ENCODE measurements at places on chromosomes 5 and 9.

DNA sequence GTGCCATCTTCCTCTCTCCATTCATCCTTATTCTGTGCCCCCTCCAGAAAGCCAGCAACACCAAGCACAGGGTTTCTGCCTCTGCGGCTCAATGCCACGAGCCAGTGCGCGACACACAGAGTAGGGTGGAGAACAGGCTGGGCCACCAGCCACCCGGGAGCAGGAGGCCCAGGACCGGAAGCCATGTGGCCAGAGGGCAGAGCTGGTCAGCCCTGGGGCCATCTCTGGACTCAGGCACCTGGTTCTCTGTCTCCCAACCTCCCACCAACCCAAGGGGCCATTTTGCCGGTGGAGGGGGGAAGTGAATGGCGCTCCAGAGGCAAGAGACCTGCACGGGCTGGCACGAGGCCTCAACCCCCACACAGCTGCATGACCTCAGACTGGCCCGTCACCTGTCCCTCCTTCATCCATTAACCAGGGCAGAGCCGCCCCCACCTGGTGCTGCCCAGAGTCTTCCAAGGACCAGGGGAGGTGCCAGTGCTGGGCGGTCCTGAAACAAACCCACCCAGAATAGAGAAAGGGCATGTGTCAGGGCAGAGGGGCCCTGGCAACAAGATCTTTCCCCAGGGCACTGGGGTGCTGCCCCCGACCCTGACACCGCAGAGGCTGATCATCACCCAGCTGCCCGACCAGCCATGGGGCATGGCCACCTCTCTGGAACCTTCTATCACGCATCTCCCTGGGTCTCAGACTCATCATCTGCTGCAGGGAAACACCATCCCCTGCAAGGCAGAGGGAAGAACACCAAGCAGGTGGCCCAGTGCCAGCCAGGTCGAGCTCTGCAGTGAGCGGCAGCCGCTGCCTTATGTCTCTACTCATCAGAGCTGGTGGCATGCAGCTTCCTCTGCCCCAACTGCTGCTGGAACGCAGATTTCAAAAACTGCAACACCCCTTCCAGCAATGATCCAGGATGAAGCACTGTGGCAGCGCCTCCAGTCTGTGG is 11.9 kb downstream of the VAV2 start:
- no peak for DNase-seq

GRCh38 chr5:54480296-54480695 is 24.8 kb downstream of the HSPB3 start:
- no peak for DNase-seq

DNA sequence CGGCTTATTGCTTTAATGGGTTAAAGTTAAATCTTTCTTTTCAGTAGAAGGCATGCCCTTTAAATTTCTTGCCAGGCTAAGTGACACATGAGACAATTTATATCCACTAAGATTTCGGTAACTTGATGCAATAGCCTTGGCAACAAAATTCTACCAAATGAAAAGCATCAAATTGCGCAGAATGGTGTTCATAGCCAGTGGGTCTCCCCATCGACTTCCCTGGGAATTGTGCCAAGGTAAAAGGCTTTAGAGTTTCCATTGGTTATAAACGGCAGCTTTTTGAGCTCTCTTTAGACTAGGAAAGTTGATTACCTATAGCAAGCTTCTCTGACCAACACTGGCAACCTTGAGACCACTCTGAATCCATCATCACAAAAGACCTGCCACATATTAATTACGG is 358.4 kb downstream of the ARRDC3 start:
- DNase-seq: no peak

GRCh38 chr9:137494104-137494544 is 35.0 kb upstream of the NSMF start:
- no peak for DNase-seq

GRCh38 chr5:166178411-166179080 is 2112.9 kb upstream of the WWC1 start:
- DNase-seq: no peak

DNA sequence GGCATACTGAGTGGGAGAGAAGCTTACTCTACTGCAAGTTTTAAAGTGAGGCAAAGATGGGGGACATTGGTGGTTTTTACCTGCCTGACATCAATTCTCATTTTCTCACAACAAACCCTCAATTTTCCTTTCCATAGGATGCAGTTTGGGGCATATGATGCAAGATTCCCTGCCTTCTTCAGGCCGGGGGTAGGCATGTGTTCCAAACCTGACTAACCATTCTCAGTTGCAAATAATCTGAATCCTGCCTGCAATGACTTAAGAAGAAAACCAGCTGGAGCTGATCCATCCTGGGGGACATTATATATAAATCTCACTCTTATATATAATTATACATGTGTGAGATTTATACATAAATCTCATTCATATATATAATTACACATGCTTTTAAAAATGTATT is 223.6 kb upstream of the EFNA5 start:
- DNase-seq: no peak

DNA sequence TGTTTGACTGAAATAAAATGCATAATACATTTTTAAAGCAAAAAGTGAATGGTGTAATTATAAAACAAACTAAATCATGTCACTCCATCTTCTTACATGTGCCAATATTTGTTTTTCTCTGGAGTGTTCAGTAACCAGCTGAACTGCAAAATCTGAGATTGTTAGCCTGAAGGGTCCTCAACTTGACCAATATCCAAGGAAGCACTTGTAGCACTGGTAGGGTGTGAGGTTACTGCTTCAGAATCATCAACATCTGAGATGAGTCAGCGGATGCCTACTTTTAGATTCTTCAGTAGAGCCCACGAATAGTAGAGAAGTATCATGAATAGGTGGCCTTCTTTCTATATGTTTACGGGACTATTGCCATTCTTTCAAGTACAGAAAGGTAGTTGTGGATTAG is 226.7 kb downstream of the TLE4 start:
- DNase-seq: no peak

DNA sequence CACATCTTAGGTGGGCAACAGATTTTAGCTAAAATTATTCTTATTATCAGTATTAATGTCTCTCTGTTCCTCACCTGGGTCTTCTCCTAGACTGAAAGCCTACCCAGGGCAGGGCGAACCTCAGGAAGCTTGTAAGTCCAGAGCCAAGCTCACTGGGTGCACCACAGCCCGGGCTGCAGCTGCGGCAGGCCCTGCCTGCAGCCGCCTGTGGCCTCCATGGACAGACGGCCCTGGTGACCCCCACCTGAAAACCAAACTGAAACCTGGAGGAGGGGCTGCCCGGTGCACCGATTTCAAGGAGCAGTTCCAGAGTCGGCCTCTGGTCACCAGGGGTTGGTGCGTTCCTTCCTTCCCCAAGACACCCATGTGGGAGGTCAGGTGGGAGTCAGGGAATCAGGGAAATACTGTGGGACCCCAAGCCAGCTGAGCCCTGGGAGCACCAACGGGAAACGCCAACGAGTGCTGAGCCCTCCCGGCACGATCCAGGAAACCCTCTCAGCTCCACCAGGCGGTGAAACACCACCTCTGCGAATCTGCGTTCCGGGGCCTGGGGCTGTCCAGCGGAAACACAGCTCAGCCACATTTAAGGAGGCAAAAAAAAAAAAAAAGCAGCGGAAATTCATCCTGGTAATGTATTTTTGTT is 68.6 kb upstream of the PPP1R26 start:
- DNase-seq: no peak

DNA sequence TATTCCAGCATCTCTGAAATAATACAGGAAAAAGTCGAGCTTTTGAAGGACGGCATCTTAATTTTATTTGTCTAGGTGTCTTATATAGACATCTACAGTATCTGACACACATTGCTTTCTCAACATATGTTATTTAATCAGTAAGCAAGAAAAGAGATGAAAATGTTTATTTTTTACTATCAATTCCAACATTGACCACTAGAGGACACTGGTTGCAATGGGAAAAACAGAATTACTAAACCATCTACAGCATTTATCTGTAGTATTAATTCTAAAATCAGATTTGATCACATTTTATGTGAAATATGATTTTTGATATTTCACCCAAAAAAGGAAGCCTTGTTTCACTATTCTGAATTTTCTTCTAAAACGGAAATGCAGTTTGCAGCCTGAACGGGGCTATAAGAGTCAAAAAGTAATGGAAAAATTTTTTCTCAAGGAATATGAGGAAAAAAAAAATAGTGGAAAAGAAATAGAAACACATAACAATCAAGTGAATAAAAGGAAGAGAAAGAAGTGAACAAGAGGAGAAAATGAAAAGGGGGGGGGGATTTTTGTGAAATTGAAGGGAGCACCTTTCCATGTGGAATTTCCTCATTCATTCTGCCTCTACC is 98.6 kb downstream of the OSTF1 start:
- no peak for DNase-seq

GRCh38 chr5:141402553-141403243 is at the start of gene PCDHGA9:
PCDHGA9 (plus strand) TSS chr5:141402778; CDS start chr5:141402953, 175 bp downstream.
- no peak for DNase-seq

DNA sequence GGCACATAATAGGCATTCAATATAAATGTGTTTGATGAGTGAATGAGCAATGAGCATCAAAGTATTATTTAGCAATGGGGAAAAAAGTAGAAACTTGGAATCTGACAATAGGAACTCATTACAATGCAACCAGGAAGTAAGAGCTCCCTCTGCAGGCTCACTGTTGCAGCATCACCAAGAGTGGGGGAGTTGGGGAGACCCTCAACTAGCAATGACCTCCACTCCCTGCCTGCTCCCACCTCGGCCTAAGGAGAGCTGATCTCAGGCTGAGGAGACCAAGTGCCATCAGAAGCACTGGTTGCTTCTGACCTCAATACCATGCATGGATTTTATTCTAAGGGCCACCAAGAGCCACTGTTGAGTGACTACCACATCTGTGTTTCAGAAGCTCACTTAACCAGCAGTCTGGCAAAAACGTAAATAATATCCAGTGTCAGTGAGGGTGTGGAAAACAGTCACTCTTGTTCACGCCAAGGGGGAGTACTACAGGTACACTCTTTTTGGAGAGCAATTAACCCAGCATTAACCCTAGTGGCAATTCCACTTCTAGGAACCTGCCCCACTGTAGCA is 8.0 kb downstream of the VDAC1 start:
- no peak for DNase-seq

GRCh38 chr5:129830288-129830687 is 74.0 kb upstream of the CHSY3 start:
- DNase-seq: no peak

- no peak for DNase-seq
These were observed 166.9 kb upstream of the KLF9 start for GRCh38 chr9:70581214-70581954.

- DNase-seq: no peak
These were observed 21.7 kb upstream of the MVB12B start for GRCh38 chr9:126304971-126305320.

DNA sequence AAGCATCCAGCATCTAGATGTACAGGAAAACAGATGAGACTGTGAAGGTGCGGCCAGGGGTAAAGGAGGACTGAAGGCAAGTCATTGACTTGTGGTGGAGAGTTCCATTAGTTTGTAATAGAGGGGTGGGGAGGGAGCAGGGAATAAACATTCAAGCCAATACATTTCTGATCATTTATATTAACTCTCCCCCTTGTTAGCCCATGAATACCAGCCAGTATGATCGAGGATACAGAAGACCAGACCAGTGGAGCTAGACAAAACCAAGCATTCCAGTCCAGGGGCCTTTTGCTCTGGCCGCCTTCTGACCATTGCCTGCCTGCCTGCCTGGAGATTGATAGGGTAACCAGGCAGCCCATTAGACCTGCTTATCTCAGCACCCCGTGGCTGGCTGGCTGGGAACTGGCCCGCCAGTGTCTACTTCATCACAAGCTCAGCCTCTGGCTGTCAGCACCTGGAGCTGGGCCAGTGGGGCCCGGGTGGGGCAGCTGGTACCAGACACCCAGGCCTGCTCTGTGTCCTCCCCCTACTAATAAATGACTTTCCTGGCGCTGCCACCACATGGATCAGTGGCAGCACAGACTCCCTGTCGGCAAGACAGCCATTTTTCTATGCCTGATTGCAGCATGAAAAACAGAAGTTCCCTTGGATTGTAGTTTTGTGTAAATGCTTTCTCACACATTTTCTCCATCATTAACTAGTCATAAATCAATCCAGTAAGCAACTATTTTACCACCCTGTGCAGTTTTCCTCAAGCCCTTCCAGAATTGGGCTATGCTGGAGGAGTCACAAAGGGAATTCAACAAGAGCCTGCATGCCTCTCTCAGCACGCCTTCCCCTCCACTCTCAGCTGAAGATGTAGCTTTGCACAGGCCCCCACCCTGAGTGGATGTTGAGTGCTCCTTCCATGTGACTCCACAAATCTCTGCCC is 181.3 kb downstream of the SNCAIP start:
- no peak for DNase-seq

DNA sequence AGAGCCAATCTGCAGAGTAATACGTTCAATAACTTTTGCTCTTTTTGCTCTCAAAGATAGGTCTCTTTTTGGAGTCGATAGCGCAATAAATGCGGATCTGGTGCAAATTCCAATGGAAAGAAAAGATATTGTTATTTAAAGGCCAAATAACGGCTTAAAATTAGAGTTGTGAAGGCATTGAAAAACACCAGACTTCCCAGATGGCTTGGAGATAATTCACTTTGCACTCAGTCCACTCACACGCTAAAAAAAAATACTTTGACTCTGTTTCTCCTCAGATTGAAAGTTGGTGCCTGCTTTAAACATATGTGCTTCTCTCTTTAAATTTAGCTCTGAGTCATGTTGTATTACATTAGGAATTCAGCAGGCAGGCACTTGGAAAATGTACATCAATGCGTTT is 19.5 kb upstream of the MED27 start:
- DNase-seq: no peak

DNA sequence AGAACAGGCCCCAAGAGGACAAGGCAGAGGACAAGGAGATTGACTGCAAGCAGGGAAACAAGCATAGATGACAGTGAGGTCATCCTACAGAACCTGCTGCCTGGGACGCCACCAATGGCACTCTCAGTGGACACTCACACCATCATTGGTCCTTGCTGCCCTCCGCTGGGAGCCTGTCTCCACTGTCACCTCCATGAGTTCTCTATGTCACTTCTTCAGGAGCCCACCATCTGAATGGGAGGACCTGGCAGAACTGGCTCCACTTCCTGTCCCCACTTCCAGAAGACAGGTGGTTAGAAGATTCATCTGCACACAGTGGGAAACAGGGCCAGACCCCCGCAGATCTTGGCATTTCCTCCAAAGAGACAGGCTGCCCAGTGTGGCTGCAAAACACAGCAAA is 188.9 kb downstream of the HSD17B3 start:
- DNase-seq: no peak

GRCh38 chr9:136629879-136630661 is 32.6 kb upstream of the EGFL7 start:
- DNase-seq: peak; percentile 48

GRCh38 chr5:32279223-32279622 is 33.5 kb downstream of the MTMR12 start:
- DNase-seq: no peak

Data from stimulated activated CD4-positive, alpha-beta T cell treated with anti-CD3 and anti-CD28 coated beads, Interleukin-2, amount 100 ng/mL, for 4 hours (primary cell).